NCI-H524 (cell line): ENCODE measurements at places on chromosomes 13 and 19.

GRCh38 chr19:3213159-3213558 is 11.3 kb upstream of the CELF5 start:
- DNase-seq, result no peak

DNA sequence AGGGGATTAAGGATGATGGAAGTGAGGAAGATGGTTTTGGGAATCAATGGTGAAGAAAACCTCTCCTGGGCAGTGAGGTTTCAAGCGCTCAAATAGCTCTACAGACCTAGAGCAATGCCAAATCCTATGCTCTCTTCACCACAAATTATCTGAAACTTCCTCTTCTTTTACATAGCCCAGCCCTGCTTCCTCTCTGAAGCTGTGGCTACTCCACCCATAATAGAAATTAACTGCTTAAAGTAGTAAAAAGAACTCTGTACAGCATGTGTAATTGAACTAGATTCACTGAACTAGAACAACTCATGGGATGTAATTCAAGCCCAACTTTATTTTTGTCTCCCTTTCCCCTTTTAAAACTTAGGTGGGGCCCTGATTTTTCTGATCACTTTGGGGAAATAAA is 20.4 kb upstream of the IFT88 start:
- no peak for DNase-seq

DNA sequence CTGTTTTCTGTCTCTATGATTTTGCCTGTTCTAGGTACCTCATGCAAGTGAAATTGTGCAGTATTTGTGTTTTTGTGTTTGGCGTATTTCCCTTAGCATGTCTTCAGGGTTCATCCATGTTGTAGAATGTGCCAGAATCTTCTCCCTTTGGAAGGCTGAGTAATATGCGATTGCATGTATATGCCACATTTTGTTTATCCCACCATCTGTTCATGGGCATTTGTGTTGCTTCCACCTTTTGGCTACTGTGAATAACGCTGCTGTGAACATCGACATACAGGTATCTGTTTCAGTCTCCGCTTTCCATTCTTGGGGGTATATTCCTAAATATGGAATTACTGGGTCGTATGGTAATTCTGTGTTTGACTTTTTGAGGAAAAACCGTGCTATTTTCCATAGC is 190.0 kb downstream of the ATP8A2 start:
- DNase-seq, result peak; percentile 13

- no peak for DNase-seq
Observed at GRCh38 chr19:34990578-34991192, 9.4 kb upstream of the GRAMD1A start.

GRCh38 chr13:51588406-51588949 is 4.2 kb downstream of the WDFY2 start:
- DNase-seq, result no peak

GRCh38 chr19:46611776-46612175 is 10.6 kb downstream of the CALM3 start:
- DNase-seq, result no peak

DNA sequence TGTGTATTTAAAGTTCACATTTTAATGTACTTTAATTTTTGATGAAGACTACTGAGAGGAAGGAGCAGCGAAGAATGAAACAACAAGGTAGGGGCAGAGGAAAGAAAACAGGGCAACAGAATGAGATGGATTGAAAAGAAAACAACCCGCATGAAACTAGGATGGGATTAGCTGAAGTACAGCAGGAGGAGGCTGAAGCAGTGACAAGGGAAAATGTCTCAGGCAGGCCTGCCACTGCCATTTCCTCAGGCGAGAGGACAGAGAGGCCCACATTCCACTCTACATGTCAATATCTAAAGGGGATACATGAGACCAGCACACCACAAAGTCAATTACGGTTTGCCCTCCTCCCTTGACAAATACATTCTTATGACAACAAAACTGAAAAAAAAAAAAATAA is 1703.2 kb downstream of the EFNB2 start:
- DNase-seq, result no peak

- no peak for DNase-seq
Observed at GRCh38 chr13:61146158-61146557, 269.5 kb downstream of the PCDH20 start.

DNA sequence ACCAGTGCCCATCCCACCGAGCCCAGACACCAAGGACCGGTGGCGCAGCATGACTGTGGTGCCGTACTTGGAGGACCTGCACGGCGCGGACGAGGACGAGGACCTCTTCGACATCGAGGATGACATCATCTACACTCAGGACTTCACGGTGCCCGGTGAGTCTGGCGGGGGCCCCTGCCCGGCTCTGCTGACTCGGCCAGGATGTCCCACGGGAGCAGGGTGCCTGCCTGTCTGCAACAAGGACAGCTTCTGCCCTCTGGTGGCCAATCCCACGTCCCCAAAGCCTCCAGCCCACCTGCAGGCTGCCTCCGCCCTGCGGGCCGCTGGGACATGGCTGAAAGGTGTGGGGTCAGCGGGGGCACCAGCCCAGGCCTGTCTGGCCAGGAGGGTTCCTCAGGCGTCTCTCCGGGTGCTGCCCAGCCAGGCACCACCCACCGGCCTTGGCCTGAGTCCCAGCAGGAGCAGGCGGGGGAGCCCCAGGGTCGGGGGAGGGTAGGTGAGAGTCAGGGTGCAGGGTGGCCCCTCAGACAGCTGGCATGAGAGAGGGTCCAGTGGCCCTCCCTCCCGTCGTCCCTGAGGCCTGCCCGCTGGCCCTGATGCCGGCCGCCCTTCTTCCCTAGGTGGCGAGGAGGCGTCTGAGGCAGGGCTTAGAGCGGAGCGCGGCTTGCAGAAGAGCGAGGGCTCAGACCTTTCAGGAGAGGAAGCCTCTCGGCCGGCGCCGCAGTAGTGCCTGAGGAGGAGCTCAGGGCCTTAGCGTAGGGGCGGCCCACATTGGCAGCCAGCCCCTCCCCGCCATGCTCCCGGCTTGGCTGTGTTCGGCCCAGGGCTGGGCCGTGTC is 14.6 kb downstream of the CBARP start:
- no peak for DNase-seq

GRCh38 chr19:911197-912033 is 1.6 kb downstream of the R3HDM4 start:
- DNase-seq, result no peak

GRCh38 chr19:56153507-56153906 is 12.4 kb downstream of the ZNF444 start:
- no peak for DNase-seq

DNA sequence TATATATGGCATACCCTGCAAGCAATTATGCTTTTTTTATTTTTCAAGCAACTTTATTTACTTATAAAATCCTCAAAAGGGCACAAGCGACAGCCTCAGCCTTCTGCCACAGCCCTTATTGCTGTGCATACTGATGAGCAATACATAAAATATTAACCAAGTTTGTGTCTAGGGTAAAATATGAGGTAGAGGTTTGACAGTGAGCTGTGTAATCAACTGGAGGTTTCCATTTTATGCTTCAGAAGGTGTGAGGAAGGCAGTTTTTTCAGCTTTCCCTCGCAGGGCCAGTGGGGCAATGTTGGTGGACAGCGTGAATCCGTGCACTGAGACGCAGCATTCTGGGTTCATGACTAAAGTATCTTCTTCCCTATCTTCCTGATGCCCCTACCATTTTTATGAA is 310.4 kb downstream of the IRS2 start:
- no peak for DNase-seq

- no peak for DNase-seq
Observed at GRCh38 chr19:16951529-16951928, 62.7 kb downstream of the F2RL3 start.

GRCh38 chr19:18776288-18776594 is 14.9 kb downstream of the COMP start:
- no peak for DNase-seq

- DNase-seq, result no peak
Observed at GRCh38 chr19:42288387-42288786, 13.5 kb upstream of the PRR19 start.

- no peak for DNase-seq
Observed at GRCh38 chr19:17488593-17489391, 18.5 kb downstream of the SLC27A1 start.

GRCh38 chr19:36489920-36490415 is 607 bp upstream of the ZNF566 start:
- DNase-seq, result peak; percentile 98

DNA sequence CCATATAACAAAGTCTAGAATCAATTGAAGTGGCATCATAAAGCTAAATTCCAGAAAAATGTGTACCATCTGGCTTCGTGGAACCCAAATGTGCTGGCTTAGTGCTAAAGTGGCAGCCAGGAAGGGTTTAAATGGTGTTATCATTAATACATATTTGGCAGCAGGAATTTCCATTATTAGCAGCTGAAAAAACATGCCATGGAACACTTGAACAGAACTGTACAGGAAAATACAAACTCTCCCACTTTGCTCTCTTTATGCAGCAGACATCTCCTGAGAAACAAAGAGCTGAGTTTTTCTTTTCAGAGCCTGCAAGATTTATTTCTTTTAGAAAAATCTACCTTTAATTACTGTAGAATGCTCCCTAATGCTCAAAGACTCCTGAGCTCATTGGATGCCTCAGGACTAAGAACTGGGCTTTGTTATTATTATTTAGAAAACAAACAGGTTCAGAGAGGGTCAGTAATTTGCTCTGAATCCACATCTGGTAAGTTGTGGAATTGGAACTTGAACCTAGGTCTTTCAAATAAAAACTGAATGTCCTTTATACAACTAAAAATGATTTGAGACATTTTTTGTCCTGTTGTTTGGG is 179.0 kb downstream of the LACC1 start:
- peak; percentile 13 for DNase-seq

DNA sequence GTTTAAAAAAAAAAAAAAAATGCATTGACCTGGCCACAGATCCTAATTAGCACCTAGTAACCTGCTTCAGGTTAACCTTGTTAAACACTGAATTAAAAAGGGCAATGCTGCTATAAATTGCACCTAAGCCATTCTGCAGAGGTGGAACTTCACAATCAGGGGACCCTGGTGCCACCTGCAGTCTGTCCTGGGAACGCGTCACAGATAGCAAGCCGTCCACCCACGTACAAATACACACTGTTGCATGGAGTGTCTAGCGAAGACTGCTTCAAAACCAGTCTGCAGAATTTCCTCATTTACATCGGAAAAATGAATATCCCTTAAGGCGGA is 169.3 kb downstream of the COL4A1 start:
- DNase-seq, result peak; percentile 68
